ENCODE measurements at places on chromosomes 7 and 10.

DNA sequence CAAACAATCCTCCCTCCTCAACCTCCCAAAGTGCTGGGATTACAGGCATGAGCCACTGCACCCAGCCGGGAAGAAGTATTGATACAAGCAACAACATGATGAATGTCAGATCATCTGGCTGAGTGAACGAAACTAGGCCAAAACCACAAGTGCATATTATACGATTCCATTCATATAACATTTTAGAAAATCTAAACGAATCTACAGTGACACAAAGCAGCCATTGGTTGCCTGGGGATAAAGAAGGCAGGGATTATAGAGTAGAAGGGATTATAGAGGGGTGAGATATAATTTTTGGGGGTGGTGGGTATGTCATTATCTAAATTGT lies 11.5 kb upstream of the RHBDD2 start:
- no peak for DNase-seq

DNA sequence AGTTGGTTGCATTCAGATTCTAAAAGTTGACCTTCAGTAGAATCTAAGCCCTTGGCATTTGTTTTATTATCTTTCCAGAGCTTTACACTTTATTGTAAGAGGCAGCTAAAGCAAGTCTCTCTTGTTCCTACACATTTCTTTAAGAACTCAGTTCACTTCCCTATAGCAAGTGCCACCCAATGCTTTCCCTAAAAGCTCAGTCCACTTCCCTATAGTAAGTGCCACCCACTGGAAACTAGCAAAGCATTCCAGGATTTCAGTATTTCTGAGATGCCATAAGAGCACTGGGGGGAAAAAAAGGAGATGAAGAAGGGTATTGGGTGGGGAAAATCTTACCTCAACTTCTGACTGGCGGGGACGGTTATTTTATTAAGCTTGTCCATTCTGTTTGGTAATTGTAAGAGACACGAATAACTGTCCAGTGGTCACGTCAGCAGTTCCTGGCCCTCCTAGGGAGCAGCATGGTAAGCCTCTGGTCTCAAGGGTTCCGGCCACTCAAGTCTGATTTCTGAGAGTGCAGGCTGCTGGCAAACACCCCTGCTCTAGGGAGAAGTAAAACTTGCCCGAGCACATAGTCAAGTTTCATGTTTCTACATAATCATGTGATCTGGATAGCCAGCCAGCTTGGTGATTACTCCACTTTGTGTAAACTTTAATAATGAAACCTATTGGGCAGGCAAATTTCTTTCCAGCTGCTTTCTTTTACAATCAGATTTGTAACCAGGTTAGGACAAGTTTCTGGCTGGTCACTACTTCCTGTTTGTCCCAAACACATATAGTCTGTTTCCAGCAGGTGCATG lies at the start of gene BLNK:
Gene BLNK, minus strand, starts transcription at position 554 of the 800 bp plus-strand sequence. Its CDS starts 171 bp downstream, at position 383.
- no peak for DNase-seq

- DNase-seq = no peak
These were observed 282.7 kb downstream of the WDR11 start for GRCh38 chr10:121133901-121134300.

- no peak for DNase-seq
These were observed 185.4 kb downstream of the DOCK4 start for GRCh38 chr7:112020800-112021199.

- DNase-seq = no peak
These were observed 201.4 kb downstream of the TNS3 start for GRCh38 chr7:47380325-47381133.
